ENCODE measurements at places on chromosomes 7 and 10.
A peak's percentile ranks its signal among the peaks of the same experiment; 100 is the strongest.

GRCh38 chr7:49001610-49002033, 77.3 kb downstream of the CDC14C start:
- DNase-seq: peak; percentile 5

DNA sequence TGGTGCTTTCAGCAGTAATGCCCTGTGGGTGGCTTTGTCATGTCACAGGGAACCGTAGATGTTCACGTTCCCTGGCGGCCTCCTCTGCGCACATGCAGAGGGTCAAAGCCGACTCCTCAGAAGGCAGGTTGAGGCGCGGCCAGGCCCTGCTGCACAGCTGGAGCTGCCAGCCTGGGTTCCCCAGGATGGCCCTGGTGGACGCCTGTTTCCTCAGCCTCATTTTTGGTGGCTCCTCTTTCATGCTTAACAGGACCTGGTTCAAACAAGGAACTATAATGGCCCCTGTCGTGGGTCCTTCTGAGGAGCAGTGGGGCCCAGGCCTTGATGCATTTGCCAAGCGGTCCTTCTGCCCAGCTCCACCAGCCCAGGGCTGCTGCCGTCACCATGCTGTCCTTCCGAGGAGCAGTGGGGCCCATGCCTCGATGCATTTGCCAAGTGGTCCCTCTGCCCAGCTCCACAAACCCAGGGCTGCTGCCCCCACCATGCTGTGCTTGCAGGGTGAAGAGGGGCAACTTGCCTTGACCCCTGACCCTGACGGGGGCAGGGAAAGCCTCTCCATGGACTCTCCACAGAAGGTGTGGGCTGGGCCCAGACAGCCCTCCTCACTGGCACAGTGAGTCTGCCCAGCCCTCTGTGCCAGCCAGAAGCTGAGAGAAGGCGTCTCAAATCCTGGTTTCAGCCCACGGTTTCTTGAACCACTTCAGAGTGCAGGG, 338.2 kb downstream of the TCERG1L start:
- no peak for DNase-seq

DNA sequence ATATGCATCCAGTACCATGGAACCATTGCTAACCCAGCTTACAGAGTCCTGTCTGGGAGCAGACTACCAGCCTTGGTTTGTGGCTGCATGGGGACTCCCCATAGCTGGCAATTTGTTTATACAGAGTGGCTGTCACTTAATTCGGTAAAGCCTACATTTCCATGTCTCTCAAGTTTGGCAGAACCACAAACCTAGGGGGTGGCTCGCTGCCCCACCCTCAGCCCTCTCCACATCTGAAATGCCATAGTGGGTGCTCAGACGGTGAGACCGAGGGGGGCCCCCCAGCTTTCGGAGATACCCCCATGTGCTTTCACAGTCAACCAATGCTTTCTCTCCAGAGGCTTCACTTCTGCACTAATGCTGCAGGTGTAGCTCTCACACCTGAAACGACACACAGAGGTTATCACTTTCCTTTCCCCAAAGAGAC, 75.5 kb upstream of the KAT6B start:
- no peak for DNase-seq

DNA sequence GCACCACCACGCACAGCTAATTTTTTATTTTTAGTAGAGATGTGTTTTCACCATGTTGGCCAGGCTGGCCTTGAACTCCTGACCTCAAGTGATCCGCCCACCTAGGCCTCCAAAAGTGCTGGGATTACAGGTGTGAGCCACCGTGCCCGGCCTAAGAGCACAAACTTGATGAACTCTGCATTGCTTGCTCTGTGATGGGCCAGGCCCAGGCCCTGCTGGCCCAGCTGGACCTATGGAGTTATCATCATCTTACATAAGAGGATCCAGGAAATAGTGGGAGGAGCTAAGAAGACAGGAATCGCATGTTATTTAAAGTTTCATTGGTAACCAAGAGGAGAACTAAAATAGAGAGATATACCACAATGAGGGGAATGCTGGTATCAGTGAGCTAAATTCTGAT, 86.9 kb downstream of the DAGLB start:
- no peak for DNase-seq

DNA sequence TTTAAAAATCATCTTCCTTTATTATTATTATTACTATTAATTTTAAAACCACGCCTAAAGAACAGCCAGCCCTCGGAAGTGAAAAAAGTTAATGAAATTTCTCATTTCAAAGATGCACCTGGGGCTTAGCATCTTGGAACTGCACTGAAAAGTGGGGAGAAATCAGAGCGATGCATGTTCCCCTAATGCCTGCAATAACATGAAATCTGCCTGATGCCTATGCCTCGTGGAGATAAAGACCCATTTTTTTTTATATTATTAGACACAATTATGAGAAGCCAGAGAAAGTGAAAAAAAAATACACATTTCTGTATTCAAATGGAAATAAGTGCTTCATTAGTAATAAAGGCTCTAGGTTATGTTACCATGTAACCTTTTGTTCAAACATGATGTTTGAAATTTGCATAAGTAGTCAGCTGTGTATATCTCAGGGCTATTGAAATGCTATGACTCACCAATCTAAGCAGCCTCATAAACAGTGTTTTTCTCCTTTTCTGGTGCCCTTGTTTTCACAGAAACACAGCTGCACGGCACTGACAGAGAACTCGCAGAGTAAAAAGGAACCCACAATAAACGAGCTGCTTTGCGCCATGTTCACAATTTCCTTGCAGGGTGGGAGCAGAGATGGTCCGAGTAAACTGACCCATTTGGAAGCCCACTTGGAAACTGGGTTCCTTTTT, 175.8 kb upstream of the PRKCQ start:
- no peak for DNase-seq

DNA sequence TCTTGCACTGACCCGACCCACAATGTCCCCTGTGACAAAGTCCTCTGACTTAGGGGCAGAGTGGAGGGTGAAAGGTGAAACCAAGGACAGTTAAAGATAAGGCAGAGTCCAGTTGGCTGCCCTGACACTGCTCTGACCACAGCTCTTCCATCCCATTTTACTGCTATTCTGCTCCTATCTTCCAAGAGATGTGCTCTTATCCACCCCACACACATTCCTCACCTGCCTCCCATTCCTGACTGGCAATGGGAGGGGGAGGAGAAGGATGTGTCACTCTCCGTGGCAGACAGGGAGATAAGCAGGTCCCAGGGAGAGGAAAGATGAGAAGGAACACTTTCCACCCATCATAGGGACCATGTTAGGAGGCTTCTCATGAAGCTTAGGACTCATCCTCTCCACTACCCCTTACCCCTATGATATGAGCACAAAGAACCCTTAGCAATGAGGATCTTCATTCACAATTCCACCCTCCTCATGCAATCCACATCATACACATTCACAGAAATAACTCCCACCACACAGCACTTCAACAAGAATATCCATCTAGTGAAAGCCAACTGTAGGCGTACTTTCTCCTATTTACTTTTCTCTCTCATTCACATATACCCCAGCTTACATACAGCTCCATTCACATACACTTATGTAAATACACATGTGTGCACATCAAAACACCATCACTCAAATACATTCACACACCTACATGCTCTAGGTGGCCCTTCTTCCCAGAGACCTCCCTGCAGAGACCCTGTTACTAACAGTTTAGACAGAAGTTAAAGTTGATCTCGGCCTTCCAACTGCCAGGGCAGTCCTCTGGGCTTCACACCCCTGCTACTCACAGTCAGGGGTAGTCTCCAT, 6.6 kb downstream of the SYNPO2L start:
- DNase-seq: peak; percentile 47

GRCh38 chr7:23788843-23789242, 78.8 kb downstream of the STK31 start:
- no peak for DNase-seq

GRCh38 chr10:6464862-6465430, 115.1 kb downstream of the PRKCQ start:
- DNase-seq: no peak

DNA sequence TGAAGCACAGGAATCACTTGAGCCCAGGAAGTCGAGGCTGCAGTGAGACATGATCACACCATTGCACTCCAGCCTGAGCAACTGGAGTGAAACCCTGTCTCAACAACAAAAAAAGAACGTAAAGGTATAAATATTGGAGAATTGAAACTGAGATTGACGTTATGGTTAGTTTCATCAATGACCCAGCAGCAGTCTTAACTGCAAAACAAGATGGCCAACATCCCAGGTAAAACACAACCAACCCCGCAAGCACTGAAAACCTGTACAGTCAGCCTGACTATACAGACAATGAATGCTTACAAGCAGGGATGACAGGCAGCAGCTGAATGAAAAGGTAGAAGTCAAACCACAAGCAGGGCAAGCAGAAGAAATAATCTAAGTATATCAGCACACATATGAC, 34.7 kb downstream of the WAPL start:
- DNase-seq: no peak
